ENCODE measurements at places on chromosomes 6 and 20. TPM values are rescaled to one million over a fixed set of nuclear protein-coding genes. Genes with fewer than 3 reads are reported as not detected.

PPP1R14C gene
- 3.3 TPM for total RNA-seq

DNA sequence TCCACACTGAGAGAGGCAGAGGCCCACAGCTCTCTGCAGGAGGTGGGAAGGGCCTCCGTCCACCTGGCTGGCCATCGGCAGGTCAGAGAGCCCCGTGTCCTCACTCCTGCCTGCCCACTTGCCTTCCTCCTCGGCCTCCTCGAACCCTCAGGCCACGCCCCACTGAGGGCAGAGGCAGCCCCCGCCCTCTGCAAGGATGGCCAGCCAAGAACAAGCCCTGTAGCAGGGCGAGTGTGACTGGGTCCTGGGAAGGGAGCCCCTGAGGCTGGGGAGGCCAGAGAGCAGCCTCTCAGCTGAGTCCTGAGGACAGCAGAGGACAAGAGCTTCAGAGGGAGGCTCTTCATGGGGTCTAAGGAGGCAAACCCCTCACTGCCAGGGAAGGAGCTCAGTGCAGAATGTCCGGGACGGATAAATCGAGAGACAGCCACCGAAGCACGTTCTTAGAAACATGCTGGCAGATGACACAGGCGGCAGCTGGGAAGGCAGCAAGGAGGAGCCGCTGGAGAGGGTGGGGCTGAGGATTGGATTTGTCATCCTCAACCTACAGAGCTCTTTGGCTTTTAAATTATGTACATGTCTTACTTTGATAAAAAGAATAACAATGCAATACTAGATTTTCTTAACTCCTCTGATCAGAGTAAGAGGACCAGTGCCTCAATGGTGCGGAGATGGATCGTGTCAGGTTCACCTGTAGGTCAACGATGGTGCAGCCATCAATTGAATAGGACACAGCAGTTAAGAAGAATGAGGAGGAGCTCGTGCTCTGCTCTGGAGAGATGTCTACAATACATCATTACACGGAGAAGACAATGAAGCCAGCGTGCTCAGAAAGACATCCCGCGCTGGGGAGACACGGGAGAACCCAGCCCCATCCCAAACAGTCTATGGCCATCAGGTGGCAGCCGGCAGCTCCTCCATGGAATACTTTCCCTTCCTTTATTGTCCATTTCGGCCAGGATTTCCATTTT, 53.0 kb downstream of the GNAS-AS1 start:
- DNase-seq: no peak

DNA sequence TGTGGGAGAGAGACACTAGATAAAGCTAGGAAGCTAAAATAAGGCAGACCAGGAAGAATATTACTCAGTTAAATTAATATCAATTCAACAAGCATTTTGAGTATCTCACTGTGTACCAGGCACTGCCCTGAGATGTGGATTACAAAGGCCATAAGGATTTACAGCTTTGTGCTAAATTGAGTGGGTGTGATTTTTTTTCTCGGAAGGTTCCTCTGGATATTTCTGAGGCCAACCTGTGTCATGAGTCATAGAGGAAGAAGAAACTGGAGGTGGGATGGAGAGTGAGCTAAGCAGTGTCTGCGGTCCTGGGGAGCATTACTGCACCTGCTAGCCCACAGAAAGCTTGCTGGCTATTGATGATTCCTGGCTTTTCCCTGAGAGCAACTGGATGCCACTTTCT, 135.2 kb downstream of the RFPL4B start:
- DNase-seq: no peak

- no peak for DNase-seq
These were observed 282.0 kb downstream of the BCKDHB start for GRCh38 chr6:80388507-80388906.

DNA sequence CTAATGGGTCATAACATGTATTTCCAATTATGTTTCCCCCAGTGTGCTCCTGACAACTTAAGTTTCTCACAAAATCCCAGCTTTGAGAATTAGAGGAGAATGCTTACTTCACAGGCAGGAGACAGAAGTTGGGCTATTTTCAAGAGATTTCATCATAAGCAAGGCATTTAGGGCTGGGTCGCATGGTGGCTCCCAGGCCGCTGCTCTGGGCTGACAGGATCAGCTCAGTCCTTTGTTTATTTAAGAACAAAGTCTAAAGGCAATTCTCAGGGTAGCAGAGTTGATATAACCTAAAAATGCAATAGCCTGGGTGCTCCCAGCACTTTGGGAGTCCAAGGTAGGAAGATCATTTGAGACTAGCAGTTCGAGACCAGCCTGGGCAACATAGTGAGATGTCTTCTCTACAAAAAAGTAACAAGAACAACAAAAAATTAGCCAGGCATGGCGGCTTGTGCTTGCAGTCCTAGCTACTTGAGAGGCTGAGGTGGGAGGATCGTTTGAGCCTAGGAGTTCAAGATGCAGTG, 10.9 kb downstream of the FOXQ1 start:
- no peak for DNase-seq

Measured in MG63 (cell line).